ENCODE measurements at places on chromosomes 4 and X. TPM values are rescaled to one million over a fixed set of nuclear protein-coding genes. Genes with fewer than 3 reads are reported as not detected.

DNA sequence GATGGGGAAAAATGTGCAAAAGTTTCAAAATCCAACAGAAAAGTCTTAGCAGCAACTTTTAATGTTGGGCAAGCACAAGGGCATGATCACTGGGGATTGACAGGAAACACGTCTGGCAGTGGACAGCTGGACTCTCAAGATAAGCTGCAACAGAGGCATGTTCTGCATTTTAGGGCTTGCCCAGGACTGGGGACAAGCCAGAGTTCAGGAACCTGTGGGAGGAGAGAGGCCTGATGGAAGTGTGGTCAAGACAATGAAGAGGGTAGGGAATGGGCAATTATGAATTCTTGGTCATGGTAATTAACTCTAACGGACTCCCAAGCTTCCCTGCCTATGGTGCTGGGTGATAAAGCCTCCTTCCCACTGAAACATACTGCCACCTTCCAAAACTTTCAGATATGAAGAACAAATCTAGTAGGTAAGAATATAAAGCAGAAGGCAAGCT, 48.4 kb downstream of the ANXA3 start:
- no peaks in the 10 kb centered on the region for H3K4me1 ChIP-seq
- H3K27me3 ChIP-seq, result no peaks in the 10 kb centered on the region
- no peak for DNase-seq
- H3K4me3 ChIP-seq, result no peak overlapping the region

DNA sequence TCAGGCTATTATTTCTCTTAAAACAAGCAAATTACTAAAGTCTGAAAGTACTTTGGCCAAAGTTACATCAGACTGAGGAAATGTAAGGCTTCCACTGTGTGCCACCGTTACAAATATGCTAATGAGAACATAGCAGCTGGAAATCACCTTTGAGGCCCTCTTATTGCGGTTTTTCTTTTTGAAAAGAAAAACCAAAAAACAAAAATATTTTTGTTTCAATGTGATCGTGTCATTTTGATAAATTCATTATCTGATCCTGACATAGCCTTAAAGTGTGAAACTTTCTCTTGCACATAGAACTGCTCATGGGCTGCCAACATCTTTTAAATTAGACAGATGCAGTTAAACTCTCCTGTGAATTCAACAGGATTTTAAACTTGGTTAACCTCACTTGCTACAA, 2.8 kb upstream of the TIFA start:
- no peak overlapping the region for H3K4me3 ChIP-seq
- no peak for DNase-seq
- peaks cover 2% of the 10 kb centered on the region for H3K27me3 ChIP-seq
- H3K4me1 ChIP-seq, result peaks cover 22% of the 10 kb centered on the region
- no peak overlapping the region for H3K27ac ChIP-seq

DNA sequence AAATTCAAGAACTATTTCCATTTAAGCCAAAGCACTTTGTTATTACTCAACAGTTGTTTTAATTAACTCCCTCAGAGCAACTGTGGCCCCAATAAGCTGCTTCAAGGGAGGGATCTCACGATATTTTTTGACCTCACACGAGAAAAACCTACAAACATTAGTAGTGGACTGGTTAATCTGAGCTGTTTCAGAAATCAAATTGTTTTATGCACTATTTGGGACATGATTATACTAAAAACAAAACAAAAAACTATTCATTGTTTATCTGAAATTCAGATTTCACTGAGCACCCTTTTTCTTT, 74.3 kb downstream of the DCHS2 start:
- no peaks in the 10 kb centered on the region for H3K36me3 ChIP-seq
- peaks cover 11% of the 10 kb centered on the region for H3K4me1 ChIP-seq
- peak overlapping the region; percentile 83 for H3K4me3 ChIP-seq
- no peaks in the 10 kb centered on the region for H3K27me3 ChIP-seq
- no peak for DNase-seq
- no peak overlapping the region for H3K27ac ChIP-seq

TEC gene
- not detected for total RNA-seq

DNA sequence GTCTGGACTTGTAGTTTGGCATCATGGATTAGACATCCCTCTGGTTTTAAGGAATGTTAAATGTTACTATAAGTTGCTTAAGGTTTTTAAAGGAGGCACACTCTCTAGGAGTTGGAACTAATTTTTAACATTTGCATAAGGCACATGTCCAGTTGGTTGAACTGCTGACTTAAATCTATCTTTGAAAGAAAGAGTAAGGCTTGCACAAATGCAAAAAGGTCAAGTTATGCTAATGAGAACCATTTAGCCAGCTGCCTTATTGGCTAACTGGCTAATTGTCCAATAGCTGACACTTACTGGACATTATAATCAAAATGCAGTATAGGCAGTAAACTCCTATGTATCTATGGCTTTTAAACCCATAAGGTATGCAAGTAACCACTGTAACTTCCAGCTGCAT, 206.1 kb upstream of the TTC29 start:
- no peak overlapping the region for H3K4me3 ChIP-seq
- no peak overlapping the region for H3K27ac ChIP-seq
- peaks cover 1% of the 10 kb centered on the region for H3K27me3 ChIP-seq
